SJSA1 (cell line): ENCODE measurements at places on chromosomes 3 and 15.

- DNase-seq = no peak
Measured at GRCh38 chr3:187954516-187954872, 199.5 kb upstream of the LPP start.

DNA sequence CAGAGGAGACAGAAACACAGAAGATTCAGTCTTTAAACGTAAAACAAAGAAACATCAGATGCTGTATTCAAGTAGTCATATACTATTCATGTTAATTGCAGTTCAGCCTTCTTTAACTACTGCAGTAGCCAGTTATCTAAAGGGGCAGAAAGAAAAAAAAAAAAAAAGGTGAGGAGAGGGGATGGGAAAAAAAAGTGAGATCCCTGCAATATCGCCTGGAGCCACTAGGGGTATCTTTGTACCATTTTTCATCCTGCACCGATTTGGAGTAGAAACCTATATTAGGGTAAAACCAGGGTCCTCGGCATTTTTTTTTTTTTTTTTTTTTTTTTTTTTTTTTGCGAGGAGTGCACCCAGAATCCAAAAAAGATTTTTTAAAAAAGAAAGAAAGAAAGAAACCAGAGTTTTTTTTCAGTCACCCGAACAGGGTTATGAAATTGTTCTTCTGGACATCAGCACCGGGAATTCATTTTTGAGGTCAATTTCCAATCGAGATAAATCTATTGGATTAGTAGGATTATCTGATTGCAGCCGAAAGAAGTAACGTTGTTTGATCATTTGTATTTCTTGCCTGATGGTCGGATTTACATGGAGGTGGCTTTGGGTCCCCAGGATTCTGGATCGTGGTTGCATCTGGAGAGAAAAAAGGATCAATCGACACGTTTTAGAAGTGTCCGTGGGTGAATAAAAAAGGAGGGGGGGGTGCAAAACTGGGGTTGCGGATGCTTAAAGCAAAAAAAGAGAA, 186.7 kb downstream of the NLGN1 start:
- no peak for DNase-seq

- no peak for DNase-seq
Measured at GRCh38 chr15:94229591-94230369, 1.6 kb upstream of the MCTP2 start.

GRCh38 chr15:79209116-79209515, 73.4 kb upstream of the ANKRD34C start:
- no peak for DNase-seq

DNA sequence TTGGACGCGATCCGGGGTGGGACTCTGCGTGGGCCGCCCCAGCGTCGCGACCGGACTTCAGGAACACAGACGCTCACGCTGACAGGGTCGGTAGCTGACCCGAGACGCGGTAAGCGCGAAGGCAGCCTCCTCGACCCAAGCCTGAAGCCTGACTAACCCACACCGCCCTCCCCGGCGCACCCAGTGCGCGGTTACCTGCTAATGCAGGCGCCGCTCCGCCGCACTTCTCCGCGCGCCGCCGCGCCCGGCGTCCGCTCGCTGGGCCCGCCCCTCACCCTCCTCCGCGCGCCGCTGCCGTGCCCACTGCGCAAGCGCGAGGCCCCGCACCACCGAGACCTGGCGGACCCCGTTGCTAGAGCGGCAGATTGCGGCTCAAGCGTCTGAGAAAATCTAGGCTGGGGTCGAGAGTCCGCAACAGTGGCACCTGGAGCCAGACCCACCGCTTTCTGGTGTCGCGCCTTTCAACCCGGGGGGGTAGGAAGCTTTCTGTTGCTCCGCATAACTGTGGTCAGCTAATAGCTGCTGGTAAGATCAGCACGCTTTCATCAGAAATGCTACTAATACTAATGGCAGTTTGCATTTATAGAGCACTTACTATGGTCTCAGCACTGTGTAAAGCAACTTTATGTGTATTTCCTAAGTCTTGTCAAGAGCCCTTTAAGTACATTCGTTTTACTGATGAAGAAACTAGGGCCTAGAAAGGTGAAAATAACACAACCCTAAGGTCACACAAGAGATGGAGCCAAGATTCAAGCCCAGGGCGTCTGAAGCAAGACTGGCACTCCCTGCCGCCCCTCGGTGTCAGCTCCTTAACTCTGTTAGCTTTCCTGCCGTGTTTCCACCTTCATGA, at the start of gene TBCCD1:
Gene TBCCD1, minus strand, starts transcription at position 268 of the 850 bp plus-strand sequence. CDS start 3,010 bp downstream, outside the sequence.
- peak; percentile 93 for DNase-seq

DNA sequence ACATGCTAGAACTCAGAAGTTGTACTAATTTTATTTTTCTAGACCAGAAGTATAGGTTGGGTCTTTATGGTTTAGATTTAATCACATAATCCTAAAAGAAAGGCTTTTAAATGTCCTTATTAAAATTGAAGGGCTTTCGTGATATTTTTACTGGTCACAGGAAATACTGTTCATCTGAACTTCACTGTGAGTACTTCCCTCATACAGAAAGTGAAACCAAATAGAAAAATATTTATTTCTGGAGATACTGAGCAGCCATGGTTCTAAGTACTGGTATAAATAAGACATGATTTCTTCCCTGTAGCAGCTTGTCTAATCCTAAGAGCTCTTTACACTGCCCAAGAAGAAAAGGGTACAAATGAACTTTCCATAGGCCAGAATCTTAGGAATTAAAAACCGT, 2.0 kb downstream of the SNRK start:
- DNase-seq = peak; percentile 23
